CD4-positive, alpha-beta memory T cell (primary cell): ENCODE measurements at places on chromosomes 13 and 19. TPM values are rescaled to one million over a fixed set of nuclear protein-coding genes. Genes with fewer than 3 reads are reported as not detected.

GRCh38 chr19:4429771-4430171 lies 27.3 kb downstream of the CHAF1A start:
- DNase-seq, result no peak
- H3K4me1 ChIP-seq, result no peaks in the 10 kb centered on the region
- H3K27ac ChIP-seq, result no peak overlapping the region

FUT6 gene
- not detected for total RNA-seq

ELSPBP1 gene
- not detected for total RNA-seq

GRCh38 chr19:4342314-4342614 lies 1.1 kb upstream of the MPND start:
- no peaks in the 10 kb centered on the region for H3K36me3 ChIP-seq
- no peaks in the 10 kb centered on the region for H3K27me3 ChIP-seq
- H3K4me1 ChIP-seq, result peaks cover 28% of the 10 kb centered on the region
- DNase-seq, result no peak

GRCh38 chr13:67120872-67121531 lies 109.1 kb downstream of the PCDH9 start:
- H3K27ac ChIP-seq, result no peak overlapping the region
- DNase-seq, result no peak
- H3K4me3 ChIP-seq, result no peak overlapping the region
- H3K36me3 ChIP-seq, result no peaks in the 10 kb centered on the region
- H3K27me3 ChIP-seq, result no peaks in the 10 kb centered on the region
- no peaks in the 10 kb centered on the region for H3K4me1 ChIP-seq

GRCh38 chr19:46481223-46481848 lies 10.0 kb upstream of the PNMA8A start:
- no peaks in the 10 kb centered on the region for H3K27me3 ChIP-seq
- DNase-seq, result no peak
- no peak overlapping the region for H3K4me3 ChIP-seq
- no peak overlapping the region for H3K27ac ChIP-seq

GRCh38 chr13:24228852-24229458 lies 68.4 kb downstream of the SPATA13 start:
- H3K4me3 ChIP-seq, result no peak overlapping the region
- H3K27ac ChIP-seq, result no peak overlapping the region
- no peaks in the 10 kb centered on the region for H3K27me3 ChIP-seq
- DNase-seq, result peak; percentile 54
- H3K36me3 ChIP-seq, result no peaks in the 10 kb centered on the region
- peaks cover 11% of the 10 kb centered on the region for H3K4me1 ChIP-seq

CD22 gene
- 0.30 TPM for total RNA-seq

SYNE4 gene
- total RNA-seq, result 4.8 TPM

DNA sequence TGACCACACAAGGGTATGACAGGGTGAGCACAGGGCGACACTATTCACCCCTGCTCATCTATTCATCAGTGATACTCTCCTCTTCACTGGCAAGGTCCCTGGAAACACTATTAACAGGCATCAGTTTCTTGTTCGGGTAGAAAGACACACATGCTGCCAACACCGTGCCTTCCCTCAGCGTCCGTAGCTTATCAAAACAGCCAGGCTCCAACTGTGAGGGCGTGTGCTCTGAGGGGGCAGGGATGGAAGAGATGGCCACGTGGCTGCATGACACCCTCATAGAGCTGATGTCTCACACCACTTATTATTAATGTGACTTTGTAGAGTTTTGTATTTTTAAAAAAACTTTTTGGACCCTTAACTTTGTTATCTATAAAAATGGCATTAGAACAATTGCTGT lies 160.3 kb downstream of the ITGBL1 start:
- no peak for DNase-seq
- no peak overlapping the region for H3K27ac ChIP-seq
- H3K36me3 ChIP-seq, result no peaks in the 10 kb centered on the region

BORCS8 gene
- total RNA-seq, result 36.0 TPM
